ENCODE measurements at places on chromosomes 13 and 19.

- DNase-seq = no peak
Observed at GRCh38 chr19:55186080-55186479, 6.0 kb upstream of the SYT5 start.

DNA sequence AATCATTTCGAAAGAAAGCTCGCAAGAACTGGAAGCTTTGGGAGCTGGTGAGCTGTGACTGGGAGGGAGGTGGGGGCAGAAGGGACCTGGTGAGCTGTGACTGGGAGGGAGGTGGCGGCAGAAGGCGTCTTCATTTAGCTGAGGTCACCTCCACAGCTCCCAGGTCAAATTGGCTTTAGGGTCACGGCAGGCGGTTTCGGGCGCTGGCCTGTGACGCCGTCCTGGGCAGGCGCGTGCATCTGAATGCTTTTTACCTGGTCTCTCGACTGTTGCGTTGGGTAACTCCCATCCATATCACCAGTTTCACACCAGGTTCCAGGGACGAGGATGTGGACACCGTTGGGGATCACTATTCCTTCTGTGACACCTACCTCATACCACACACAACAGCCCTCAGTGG lies 29.2 kb downstream of the C2CD4C start:
- DNase-seq = no peak

GRCh38 chr13:52004511-52005170 lies 6.6 kb downstream of the ATP7B start:
- no peak for DNase-seq

GRCh38 chr19:18045307-18046050 lies 37.5 kb downstream of the ARRDC2 start:
- DNase-seq = no peak

- DNase-seq = no peak
Observed at GRCh38 chr19:10086591-10087192, 575 bp downstream of the SHFL start.

DNA sequence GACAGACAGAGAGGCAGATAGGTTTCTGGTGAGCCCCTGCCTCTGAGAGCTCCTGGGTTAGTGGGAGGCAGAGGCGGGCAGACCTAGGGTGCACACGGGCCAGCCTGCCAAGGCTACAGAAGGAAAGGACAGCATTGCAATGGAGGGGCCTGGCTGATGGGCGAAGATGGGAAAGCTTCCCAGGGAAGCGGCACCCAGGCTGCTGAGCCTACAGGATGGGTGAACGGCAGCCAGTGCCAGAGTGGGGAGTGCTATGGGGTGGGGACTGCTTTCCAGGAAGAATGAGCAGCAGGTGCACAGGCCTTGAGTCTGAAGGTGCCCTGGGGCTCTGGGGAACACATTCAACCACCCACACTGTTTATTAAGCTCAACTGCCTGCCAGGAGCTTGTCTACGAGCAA lies 702 bp upstream of the MAG start:
- no peak for DNase-seq

DNA sequence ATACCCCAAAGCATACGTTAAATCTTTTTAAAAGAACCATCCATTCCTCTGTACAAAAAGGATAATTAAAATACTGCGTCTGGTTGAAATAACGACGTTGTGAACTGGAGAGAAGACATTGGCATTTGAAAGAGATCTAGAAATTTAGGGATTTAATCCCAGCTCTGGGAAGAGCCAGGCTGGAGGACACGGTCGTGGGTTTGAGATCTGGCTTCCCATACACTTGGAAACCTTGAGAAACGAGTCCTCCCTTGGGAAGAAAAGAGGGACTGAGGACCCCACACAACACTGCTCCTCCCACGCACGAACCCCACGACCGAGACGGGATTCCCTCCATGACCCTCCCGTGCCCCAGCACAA lies 625 bp downstream of the ZNF709 start:
- DNase-seq = peak; percentile 12

DNA sequence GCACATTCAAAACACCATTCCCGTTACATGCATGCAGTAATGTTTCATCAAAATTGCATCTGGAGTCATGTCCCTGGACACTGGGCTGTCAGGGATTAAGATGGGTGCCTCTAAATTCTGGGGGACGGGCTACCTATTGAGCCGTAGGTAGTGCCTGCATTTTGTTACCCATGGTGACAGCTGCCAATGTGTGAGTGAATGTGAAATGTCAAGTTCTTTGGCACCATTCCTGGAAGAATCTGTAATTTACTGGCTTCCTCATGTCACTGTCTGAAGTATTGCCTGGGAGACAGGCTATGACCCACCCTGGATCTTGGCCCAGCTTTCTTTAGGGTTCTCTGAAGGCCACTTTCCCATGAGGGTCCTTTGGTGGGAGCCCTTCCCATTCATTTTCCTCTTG lies 266.1 kb downstream of the TSHZ3 start:
- DNase-seq = no peak

GRCh38 chr13:51958217-51958547 lies 53.1 kb downstream of the ATP7B start:
- no peak for DNase-seq

DNA sequence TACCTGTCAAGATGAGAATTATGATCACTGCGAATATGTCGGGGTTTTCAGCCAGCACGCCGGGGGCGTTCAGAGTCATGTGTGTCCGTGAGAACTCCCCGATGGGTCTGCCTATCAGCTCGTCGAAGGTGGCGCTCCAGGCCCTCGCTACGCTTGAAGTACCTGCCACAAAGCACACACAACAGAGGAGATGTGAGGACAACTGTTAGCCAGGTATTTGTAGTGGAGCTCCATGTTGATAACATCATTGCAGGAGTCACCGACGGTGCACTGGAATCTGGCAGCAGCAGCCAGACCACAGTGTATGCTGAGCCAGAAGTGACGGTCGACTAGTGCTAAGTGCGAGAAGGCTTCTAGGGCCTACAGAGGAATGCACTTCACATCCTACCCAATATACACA lies 62.7 kb downstream of the SLC7A1 start:
- no peak for DNase-seq

GRCh38 chr19:47495478-47496372 lies 11.7 kb upstream of the KPTN start:
- no peak for DNase-seq

- no peak for DNase-seq
Observed at GRCh38 chr13:113895436-113895835, 31.6 kb upstream of the GAS6 start.

GRCh38 chr13:36124236-36124822 lies 6.9 kb downstream of the DCLK1 start:
- no peak for DNase-seq

DNA sequence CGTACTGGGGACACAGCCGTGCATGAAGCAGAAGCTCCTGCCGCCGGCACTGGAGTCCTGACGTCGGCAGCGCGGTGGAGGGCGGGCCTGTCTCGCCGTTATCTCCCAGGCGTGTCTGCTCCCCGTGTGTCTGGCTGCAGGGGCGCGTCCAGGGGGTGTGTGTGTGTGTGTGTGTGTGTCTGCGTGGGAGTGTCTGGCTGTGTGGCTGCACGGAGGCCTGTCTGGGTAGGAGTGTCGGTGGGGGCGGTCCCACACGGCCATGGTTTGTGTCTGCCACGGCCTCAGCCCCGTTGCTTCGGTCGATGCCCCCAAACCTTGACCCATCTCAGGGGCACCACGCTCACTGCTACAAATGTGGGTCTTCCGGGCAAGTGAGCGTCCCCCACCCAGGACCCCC lies 18.3 kb downstream of the ARID3A start:
- DNase-seq = no peak

- no peak for DNase-seq
Observed at GRCh38 chr19:2827022-2827421, 7.4 kb downstream of the ZNF554 start.

GRCh38 chr13:51967482-51968446 lies 43.5 kb downstream of the ATP7B start:
- no peak for DNase-seq

DNA sequence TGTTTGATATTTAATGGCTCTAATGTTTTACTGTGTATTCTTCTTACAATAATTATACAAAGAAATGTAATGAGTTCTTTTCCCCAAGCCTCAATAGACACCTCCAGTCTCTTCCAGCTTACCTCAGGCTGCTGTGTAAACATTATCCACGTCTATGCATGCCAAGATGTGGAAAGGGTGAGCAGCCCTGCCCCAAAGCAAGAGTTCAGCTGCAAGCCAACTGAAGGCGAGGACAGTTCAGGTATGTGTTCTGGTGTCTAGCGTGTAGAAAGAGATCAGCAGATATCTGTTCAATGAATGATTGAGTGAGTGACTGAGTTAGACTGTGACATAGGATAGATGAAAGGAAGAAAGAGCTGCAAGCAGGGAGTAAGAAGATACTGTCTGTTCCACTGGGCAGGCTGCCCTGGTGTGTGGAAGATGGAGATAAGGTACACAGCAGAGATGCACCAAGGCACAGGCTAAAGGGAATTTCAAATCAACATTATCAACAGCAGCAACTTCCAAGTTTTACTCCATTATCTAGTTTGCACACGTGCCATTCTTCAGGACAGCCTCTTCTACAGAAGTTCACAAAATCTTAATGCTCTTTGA lies 66.0 kb downstream of the LATS2 start:
- DNase-seq = no peak

- no peak for DNase-seq
Observed at GRCh38 chr19:45564131-45564780, 20.3 kb downstream of the OPA3 start.

GRCh38 chr13:52703482-52703881 lies 36.1 kb downstream of the CNMD start:
- DNase-seq = no peak

GRCh38 chr19:10876459-10877240 lies 5.3 kb downstream of the CARM1 start:
- DNase-seq = no peak

DNA sequence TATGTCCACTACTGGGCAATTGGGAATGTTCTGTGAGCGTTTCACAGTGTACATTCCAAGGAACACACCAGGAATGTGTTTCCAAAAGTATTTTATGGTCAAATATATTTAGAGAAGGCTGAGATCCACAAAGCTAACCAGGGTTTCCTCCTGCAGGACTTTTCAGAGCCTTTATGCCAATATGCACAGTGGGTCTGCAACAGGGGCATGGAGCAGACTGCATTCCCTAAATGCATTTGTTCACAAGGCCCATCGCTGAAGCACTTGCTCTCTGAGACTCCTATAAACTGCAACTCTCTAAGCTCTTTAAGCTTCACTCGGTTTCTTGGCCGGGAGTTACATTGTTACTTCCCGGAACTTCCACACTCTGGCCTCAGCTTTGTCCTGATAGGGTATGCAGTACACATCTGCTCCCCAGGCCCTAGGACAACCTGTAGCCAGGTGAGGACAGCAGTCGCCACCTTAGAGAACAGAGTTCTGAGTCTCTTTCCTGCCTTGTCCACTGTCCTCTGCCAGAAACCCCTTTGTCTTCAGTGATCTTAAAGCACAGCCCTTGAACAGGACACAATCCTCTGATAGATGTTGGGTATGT lies 33.5 kb downstream of the FBN3 start:
- DNase-seq = no peak

GRCh38 chr13:87712012-87712411 lies 40.8 kb downstream of the SLITRK5 start:
- no peak for DNase-seq

DNA sequence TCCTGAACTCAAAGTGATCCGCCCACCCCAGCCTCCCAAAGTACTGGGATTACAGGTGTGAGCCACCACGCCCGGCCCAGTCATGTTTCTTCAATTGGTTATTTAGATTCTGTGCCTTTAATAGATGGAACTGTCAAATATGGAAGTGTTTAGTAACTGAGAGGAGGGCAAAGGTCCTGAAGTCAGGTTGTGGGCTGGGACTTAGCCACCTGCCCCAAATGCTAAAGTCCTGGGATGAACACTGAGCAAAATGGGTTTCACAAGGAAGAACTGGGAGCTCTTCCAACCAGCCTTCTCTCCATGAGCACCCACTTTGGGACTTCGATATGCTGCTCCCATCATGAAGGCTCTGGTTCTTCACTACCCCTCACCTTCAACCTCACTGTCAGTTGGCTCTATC lies 21.7 kb downstream of the AKAP8 start:
- no peak for DNase-seq

GRCh38 chr19:56712611-56713276 lies 41.2 kb upstream of the ZNF835 start:
- no peak for DNase-seq

- DNase-seq = no peak
Observed at GRCh38 chr19:35476149-35476548, 14.1 kb downstream of the KRTDAP start.
